ENCODE measurements at places on chromosomes 3 and 15.

DNA sequence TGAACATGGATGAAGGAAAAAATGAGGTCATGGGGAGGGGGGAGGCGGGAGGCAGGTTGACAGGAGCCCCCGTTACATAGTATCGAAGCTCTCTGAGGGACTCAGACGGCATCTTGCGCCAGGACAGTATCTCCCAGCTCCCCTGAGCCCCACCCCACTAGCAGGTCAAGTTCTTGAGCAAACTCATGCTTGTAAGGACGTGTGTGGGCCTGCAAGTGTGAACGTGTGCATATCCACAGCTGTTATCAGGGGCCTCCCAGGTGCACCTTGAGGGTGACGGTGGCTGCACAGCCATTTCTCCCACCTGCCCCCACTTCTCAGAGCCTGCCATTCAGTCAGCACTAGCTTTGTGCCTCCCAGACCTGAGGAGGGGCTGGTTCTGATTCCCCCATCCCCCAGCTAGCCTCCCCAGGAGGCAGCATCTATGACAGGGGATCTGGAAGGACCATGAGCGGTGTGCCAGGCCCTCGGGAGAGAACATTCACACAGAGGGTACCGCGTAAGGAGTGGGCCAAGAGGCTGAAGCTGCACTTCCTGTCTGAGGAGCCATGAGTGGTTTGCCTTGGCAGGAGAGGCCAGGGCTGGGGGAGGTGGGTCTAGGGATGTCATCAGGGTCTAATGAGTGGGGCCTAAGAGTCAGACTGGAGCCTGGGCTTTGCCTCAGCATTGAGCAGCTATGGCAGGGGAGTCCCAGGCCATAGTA is 2.9 kb downstream of the SEMA3F start:
- DNase-seq = peak; percentile 31

DNA sequence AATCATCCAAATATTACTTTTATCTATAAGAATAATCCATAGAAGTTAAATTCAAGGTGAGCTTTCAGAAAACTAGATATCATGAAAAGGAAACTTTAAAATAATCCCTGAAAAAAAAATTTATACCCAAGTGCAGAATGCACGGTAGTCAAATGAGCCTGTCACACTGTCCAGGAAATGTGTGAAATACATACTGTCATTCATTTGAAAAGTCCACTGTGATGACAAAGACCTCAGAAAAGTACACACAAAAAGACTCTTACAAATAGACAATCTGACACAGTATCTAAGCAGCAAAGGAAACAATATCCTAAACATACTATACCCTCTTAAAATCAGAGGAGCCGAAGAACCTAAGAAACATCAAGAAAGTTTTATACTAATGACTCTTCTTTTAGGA is 29.7 kb downstream of the SUCLG2 start:
- DNase-seq = no peak

GRCh38 chr15:95458721-95459120 is 871.8 kb upstream of the NR2F2 start:
- peak; percentile 41 for DNase-seq

GRCh38 chr15:28022961-28023360 is 76.2 kb downstream of the OCA2 start:
- DNase-seq = no peak

DNA sequence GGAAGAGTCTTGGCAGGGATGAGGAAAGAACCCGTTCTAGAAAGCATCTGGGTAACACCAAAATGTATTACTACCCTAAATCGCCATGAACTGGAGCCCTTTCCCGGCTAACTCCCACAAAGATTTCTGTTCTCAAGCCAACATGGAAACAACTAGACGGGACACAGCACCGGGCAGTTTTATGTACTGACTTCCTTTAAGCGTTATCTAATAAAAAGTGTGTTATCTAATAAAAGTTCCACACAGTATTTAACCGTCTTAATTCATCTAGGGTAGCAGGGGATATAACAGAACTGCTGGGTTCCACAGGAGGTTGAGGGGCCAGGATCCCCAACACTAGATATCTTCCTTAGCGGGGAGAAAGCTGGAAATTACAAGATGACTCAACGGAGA is 347 bp upstream of the C3orf62 start:
- DNase-seq = peak; percentile 45

DNA sequence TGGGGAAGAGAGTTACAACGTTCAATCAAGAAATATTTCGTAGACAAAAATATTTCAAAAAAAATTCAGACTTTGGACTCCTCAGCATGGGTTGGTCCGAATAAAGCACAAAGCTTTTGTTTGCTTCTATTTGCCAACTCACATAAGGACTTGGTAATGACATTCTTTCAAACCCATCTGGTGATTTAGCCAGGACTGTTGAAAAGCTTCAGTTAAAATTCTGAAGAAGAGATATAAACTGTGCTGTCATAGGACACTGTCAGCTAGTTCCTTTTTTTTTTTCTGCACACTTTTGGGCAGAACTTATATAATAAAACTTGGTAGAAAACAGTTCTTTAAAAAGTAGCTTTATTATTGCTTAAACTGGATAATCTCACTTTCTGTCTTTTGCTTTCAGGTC is 660.8 kb upstream of the SGO1 start:
- no peak for DNase-seq

- DNase-seq = no peak
These were observed 74.7 kb downstream of the DPPA2 start for GRCh38 chr3:109241459-109242186.
